Activated T-cell treated with anti-CD3 and anti-CD28 coated beads for 1 hour (primary cell): ENCODE measurements at places on chromosomes 13 and 19.

- DNase-seq, result no peak
These were observed 14.4 kb downstream of the RNASEH2B start for GRCh38 chr13:50924025-50924424.

GRCh38 chr13:58542530-58542929, 911.0 kb downstream of the PCDH17 start:
- no peak for DNase-seq

- no peak for DNase-seq
These were observed 180.7 kb downstream of the TDRD3 start for GRCh38 chr13:60577761-60578160.

DNA sequence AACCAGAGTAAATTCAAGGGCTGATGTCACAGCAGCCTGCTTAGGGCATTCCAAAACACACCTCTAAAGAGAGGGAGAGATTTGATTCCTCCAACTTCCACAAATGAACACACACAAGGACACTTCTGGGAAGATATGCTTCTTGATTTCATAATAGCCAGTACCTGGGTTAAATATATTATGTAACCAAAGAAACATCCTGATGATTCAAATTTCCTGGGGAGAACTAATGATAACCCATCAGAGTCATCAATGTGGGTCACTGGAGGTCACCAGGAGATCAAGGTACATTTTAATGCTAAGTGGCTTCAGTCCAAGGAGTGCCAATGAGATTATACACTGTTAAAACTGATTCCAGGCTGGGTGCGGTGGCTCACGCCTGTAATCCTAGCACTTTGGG, 54.0 kb upstream of the DOCK9 start:
- DNase-seq, result no peak

DNA sequence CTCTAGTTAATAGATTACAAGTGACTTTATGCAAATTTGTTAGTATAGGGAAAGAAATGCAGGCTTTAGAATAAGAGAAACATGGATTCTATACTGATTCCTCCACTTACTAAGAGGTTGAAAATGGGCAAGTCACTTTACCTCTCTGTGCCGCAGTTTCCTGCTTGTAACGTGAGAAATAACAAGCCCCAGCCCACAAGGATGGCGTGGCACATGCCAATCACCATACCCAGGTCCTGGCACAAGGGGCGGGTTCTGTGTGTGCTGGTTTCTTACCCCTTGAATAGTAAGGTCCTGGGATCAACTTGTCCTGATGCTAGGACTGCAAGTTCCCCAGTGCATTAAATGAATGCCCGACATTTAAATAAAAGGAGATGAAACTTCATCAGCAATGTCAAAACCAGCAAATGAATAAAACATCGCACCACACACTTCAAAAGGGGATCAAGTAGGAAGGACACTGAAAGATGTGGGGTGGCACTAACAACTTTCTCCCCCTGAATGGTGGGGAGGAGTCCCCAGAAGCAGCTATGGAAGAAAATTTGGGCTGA, 7.9 kb upstream of the SIGLEC9 start:
- no peak for DNase-seq

DNA sequence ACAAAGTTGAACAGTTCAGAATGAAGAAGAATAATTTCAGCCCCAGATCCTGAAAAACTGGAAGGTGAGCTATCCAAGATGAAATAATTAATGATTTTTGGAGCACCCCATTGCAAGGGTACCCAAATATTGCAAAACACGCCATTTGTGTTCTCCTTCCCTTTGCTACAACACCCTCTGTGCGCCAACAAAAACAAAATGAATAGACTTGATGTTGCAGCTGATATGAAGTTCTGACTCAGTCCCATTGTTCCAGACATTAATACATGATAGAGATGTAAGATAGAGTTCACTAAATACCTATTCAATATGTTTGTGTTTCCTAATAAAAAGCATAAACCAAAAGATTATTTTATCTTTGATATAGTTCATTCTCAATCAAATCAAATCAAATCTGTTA, 287.5 kb upstream of the SOX21 start:
- no peak for DNase-seq

GRCh38 chr19:41869374-41869955, 7.6 kb upstream of the CD79A start:
- no peak for DNase-seq

DNA sequence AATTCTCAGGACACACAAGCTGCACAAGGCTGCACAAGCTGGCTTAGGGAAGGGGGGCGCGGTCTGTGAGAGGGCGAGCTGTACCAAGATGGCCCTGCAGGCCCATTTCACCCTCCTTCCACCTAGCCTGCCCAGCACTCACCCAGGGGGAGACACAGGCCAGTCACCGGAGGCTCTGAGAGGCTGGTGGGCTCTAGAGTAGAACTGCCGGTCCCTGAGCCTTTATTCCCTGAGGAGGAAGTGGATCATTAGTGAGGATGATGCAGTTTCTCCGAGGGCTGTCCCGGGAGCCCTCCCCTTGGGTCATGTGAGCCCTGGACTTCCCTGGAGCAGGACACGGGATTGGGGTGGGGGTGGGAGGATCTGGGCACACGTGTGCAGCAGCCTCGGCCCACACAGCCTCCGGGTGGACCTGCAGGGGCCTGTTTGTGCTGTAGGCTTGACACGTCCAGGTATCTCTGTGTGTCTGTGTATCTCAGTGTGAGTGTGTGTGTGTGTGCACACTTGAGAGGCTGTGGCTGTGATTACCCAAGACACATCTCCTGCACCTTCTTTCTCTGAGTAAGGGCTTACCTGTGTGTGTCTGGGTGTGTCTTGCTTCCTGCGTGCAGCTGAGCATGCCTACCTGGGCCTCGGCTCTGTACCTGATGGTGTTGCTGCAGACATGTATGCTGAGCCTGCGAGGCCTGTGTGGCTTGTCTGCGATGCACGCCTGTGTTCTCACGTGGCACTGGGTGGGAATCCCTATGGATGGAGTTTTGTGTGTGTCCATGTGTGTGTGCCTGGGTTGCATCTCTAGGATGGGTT, at the start of gene ACP5:
TSS of gene ACP5 (minus strand) at position 195 of the 807 bp plus-strand sequence. CDS start 328 bp downstream, outside the sequence.
- DNase-seq, result no peak

GRCh38 chr13:113098162-113098732, 7.3 kb upstream of the F7 start:
- DNase-seq, result no peak

DNA sequence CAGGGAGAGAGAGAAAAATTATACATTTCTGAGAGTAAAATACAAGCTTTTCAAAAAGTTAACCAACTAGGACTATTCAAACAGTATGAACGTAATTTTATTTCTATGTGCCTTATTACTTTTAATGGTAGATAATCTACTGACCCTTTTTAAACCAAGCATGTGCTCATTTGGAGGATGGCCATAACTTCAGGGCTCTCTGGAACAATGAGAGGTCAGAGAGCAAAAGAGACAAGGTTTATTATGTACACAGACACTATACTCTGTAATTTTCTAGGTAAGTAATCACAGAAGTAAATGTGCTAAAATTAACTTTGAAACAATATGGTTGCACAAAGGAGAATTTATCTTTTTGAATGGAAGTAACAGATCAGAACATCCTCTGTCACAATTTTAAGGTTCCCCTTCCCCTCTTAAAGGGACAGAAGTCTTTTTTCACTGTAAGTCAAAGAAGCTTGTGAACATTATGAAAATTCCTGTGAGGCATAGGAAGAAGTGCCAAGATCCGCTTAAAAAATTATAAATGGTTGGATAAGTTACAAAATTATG, 1.0 kb downstream of the POSTN start:
- no peak for DNase-seq

DNA sequence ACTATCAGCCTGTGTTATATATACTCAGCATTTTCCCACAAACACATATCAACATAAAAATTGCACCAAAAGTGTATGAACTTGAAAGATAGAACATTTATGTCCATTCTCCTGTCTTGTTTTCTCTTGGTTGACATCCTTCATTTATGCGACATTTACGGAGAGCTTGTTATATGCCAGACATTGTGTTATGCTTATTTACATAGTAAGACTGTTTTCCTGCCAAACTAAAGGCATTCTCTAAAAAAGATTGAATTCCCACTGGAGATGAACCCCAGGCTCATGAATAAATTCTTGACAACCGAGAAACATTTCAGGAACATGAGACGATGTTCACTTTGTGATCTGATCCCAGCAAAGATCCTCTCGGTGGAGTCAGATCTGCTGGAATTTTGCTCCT, 131.0 kb downstream of the RAP2A start:
- no peak for DNase-seq

DNA sequence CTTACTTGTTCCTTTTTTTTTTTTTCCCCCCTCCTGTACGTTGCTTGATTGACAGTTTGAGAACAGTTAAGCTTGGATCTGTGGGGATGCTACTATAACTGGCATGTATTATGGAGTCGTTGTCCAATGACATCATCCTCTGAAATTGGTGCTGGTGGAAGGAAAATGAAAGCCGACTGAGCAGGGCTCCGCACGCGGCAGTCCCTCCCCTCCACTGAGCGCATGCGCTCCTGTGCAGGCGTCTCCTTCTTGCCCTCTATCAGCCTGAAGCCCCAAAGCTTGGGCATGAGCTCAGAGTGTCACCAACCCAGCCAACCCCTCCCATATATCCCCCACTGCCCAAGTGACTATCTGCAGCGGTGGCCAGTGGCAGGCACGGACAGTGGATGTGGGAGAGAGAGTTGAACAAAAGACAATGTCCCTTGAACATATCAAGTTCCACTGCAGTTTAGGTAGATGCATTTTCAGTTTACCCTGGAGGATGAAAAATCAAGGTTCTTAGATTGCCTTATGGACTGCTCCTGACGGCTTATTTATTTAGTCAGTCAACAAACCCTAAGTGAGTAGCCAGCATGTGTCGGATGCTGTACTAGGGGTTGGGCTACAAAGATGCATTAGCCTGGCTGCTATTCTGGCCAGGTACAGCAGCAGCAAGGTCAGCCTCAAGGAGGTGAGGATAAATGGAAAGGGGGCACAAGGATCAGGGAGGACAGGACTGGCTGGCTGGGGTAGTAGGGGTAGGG, 20.8 kb downstream of the MBNL2 start:
- no peak for DNase-seq

DNA sequence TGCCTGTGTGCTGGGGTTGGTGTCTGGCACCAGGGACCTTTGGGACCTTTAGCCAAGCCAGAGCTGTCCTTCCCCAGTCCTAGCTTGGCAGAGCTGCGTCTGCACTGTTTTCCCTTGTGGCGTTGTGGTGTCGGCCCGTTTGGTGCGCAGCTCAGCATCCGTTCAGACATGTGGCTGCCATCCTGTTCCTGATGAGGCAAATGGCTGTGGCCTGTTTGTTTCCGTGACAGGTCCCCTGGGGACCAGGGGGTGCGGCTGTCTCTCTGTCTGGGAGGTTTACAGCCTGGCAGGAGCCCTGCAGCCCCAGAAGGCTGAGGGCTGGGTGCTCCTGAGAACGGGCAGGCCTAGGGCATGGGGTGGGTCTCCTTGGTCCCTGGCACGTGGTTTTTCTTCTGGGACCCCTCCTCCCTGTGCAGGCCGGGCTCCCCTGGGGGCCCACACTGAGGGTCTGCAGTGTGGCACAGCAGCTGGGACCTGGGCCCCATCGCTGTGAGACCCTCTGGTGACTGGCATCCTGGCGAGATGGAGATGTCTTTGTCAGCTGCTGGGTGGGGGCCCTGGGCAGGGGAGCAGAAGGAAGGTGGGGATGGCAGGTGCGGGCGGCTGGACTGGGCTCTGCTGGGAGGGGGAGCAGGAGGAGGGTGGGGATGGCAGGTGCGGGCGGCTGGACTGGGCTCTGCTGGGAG, 4.0 kb downstream of the SPPL2B start:
- DNase-seq, result peak; percentile 40

DNA sequence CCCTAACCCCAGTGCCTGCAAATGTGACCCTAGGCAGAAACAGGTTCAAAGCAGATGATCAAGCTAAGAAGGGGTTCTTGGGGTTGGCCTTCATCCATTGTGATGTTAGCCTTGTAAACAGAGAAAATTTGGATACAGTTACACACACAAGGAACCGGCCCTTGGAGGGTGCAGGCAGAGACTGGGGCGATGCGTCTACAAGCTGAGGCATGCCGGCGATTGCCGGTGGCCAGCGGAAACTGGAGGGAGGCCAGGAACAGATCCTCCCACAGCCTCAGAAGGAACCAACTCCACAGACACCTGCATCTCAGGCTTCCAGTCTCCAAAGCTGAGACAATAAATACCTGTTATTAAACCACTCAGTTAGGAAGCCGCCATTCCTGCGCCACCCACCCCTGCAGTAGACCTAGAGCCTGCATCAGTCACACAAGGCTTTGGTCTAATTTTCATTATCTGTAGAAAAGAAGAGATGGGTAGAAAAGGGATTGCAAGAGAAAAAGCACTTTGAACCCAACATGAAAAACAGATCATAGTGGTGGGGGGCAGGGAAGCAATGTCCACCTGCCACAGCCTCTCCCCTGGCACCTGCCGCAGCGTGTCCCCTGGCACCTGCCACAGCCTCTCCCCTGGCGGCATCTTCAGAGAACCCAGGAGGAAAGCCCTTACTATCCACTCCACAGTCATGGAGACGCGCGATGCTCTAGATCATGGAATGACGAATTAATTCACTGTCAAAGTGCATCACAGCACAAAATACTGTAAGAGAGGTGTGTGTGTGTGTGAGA, 119.7 kb upstream of the SOX1 start:
- no peak for DNase-seq

DNA sequence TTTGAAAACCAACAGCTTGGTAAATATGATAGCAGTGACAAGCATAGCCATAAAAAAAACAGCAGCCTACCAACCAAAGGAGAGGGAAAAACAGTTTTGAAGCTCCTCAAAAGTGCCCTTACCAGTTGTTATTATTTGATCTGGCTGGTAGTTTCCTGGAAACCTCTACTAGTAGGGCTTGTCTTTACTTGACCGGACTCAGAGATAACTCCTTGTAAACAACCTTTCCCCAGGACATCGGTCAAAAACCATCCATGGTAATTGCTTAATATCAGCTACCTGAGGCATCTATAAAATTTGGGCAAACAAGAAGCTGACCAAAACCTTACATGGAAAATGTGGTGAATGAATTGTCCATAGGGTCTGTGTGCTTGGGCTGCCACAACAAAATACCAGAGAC, 210.9 kb downstream of the FGF14 start:
- no peak for DNase-seq

- no peak for DNase-seq
These were observed 26.4 kb downstream of the BORA start for GRCh38 chr13:72754111-72754510.

DNA sequence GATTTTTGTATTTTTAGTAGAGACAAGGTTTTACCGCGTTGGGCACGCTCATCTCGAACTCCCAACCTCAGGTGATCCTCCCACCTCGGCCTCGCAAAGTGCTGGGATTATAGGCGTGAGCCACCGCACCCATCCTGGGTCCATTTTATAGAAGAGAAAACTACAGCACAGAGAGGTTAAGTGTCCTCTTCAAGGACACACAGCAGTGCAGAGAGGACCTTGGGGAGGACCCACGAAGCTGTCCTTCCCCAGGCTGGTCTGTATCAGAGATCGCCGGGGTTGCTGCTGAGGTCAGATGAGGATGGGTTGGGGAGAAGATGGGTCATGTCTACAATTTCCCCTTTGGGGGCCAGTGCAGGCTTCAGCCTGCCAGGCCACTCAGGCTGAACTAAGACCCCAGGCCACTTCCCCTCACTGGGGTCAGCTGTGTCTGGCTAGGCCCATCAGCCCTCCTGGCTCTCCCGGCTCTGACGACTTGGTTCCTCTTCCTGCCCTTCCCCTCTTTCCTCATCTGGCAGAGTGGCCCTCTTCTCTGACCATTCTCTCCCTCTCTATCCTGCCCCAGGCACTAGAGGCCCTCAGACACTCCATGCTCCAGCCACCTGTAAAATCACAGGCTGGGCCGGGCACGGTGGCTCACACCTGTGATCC, 9.6 kb downstream of the MYO1F start:
- no peak for DNase-seq
